ENCODE measurements at places on chromosomes 3 and 15.
A peak's percentile ranks its signal among the peaks of the same experiment; 100 is the strongest.

GRCh38 chr3:53674582-53674981 lies 171.6 kb downstream of the CHDH start:
- DNase-seq: no peak

GRCh38 chr15:71282076-71282475 lies 166.8 kb downstream of the THSD4 start:
- no peak for DNase-seq

DNA sequence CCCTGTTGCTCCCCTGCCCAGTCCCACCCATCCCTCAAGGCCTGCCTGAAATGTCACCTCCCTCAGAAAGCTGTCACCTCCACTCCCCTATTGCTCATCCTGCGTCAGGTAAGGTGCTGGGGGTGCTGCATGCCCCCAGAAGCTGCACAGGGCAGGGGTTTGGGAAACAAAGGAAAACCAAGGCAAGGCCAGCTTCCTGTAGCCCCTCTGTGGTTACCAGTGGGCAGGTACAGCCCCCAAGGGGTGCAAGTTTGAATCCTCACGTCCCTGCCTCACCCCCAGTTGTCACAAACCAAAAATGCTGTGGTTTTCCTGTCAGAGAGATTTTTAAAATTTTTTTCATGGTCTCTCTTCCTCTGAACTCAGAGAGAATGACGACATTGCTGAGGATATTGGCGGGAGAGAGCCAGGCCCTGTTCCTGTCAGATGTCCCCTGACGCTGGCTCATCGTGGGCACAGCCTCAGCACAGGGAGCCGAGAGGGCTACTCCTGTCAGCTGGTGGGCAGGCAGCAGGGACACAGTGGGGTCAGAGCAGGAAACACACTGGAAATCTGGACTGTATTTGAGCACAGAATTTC lies 27.0 kb downstream of the PSTPIP1 start:
- DNase-seq: no peak

DNA sequence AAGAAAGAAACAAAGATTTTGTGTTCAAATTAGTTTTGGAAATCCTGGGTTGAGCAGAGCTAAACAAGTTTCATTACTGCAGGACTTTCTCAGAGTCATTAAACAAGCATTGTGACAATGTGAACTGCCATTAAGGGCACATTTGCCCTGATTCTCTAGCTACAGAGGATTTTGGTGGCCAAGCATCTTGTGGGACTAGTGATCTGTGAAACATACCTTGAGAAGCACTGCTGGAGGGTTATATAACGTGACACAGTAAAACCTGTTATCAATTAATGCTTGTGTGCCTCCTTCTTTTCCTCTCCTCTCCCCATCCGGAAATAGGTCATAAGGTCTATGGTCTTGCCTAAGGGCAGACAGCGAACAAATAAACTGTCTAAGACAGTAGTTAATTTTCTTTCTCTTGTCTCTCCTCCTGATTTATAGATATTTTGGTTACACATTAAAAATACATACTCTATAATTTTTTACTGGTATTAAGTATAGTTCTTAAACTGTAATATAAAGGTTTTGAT lies 167.3 kb upstream of the NANOGP8 start:
- peak; percentile 74 for DNase-seq

DNA sequence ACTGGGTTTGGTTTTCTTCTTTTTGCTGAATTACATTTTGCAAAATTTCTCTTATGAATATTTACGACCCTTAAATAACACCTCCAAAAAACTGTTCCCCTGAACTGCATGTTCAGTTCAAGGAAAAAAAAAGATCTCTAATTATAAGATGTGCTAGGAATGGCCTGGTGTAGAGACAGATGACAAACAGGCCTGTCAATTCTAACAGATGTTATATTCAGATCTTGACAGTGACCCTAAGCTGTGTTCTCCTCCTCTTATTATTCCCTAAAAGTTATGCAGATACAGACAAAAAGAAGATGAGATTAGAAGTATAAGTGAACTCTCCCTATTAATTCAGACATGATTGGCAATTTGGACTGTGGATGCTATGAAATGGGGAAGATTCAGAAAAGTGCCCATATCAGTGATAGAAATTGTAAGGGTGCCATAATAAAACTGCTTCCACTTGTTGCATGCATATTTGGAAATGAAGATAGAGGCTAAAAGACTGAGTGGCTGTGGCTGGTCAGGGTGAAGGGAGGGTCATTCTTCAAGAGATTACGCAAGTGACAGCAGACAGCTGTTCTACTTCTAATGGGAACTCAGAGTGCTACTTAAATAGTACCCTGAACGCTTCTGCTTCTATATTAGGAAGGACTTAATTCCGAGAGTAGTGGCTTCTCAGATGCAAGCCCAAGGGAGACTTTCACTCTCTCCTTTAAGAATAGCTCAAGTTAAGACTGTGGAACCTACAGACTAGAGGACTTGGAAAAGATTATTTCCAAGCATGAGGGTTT lies 75.5 kb downstream of the ADAMTS9 start:
- no peak for DNase-seq

- DNase-seq: no peak
These were observed 242.0 kb downstream of the EDEM1 start for GRCh38 chr3:5429517-5429890.

- DNase-seq: no peak
These were observed 59.2 kb downstream of the TBL1XR1 start for GRCh38 chr3:177137774-177138705.

DNA sequence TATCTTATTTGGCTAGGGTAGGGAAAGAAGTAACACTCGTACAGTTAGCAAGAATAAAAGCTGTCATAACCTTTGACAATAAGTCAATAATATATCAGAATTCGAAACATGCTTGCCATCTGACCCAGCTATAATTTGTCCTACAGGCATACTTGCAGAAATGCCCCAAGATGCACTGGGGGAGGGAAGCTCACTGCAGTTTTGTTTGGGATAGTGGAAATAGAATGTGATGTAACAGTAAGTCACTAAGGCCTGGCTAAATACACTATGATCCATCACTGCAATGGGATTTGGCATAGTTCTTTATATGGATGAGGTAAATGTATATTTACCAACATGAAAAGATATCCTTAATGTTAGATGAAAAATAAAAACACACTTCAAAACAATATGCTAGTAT lies 25.5 kb upstream of the TMOD3 start:
- DNase-seq: no peak

- peak; percentile 52 for DNase-seq
These were observed 593 bp downstream of the CIAO2A start for GRCh38 chr15:64092864-64093626.

GRCh38 chr3:87073496-87074145 lies 82.7 kb upstream of the VGLL3 start:
- no peak for DNase-seq

GRCh38 chr3:184523825-184524615 lies 37.6 kb upstream of the EPHB3 start:
- DNase-seq: peak; percentile 33
